ENCODE measurements at places on chromosomes 5 and 9. TPM values are rescaled to one million over a fixed set of nuclear protein-coding genes. Genes with fewer than 3 reads are reported as not detected.

The MCIDAS gene
- total RNA-seq: not detected

The GCNT4 gene
- total RNA-seq: under 0.01 TPM

The RCL1 gene
- 33.9 TPM for total RNA-seq

The KCNN2 gene
- 16.2 TPM for total RNA-seq

The SPAAR gene
- total RNA-seq: 1.0 TPM

The INSL4 gene
- not detected for total RNA-seq

The ST8SIA4 gene
- 6.3 TPM for total RNA-seq

The CTSV gene
- 1.6 TPM for total RNA-seq

The TMC1 gene
- 0.52 TPM for total RNA-seq

The FOXD4L4 gene
- under 0.01 TPM for total RNA-seq

The SLC23A1 gene
- not detected for total RNA-seq

The CHD1 gene
- total RNA-seq: 50.6 TPM

The SPATA31E1 gene
- total RNA-seq: not detected

The VCP gene
- total RNA-seq: 212 TPM

The ARID3C gene
- total RNA-seq: not detected

The IL3 gene
- total RNA-seq: not detected

The SPATA31A3 gene
- total RNA-seq: not detected

Measured in skeletal muscle tissue (tissue), 5 donors.